ENCODE measurements at places on chromosomes 12 and 14. TPM values are rescaled to one million over a fixed set of nuclear protein-coding genes. Genes with fewer than 3 reads are reported as not detected.
A peak's percentile ranks its signal among the peaks of the same experiment; 100 is the strongest.

GRCh38 chr12:101609198-101609597 lies 14.4 kb downstream of the MYBPC1 start:
- H3K4me1 ChIP-seq = peaks cover 13% of the 10 kb centered on the region
- H3K27me3 ChIP-seq = no peaks in the 10 kb centered on the region
- no peak overlapping the region for H3K27ac ChIP-seq
- no peak for DNase-seq
- H3K36me3 ChIP-seq = no peaks in the 10 kb centered on the region

GRCh38 chr14:58850011-58850410 lies 212.2 kb downstream of the DACT1 start:
- H3K4me1 ChIP-seq = no peaks in the 10 kb centered on the region
- no peak for DNase-seq
- no peaks in the 10 kb centered on the region for H3K36me3 ChIP-seq
- no peak overlapping the region for H3K27ac ChIP-seq

DNA sequence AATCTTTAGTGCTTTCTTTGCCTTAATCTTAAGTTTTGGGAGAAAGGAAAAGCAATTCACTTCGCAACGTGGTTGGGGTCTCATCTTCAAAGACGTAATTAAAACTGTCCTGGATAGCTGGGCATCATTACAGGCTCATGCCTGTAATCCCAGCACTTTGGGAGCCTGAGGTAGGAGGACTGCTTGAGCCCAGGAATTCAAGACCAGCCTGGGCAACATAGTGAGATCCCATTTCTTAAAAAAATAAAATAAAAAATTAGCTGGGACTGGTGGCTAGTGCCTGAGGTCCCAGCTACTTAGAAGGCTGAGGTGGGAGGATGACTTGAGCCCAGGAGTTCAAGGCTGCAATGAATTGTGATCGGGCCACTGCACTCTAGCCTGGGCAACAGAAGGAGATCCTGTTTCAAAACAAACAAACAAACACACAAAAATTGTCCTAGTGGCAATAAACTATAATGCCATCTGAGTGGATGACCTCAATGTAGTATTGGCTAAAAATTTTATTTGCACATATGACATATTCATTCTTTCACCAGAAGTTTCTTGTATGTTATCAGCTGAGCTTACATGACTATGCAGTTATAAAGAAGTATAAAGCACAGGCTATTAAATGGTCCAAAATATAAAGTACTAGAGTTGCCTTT lies 1.6 kb upstream of the MNAT1 start:
- no peaks in the 10 kb centered on the region for H3K27me3 ChIP-seq
- H3K4me1 ChIP-seq = peaks cover 10% of the 10 kb centered on the region
- H3K36me3 ChIP-seq = no peaks in the 10 kb centered on the region
- no peak overlapping the region for H3K27ac ChIP-seq
- DNase-seq = no peak

DNA sequence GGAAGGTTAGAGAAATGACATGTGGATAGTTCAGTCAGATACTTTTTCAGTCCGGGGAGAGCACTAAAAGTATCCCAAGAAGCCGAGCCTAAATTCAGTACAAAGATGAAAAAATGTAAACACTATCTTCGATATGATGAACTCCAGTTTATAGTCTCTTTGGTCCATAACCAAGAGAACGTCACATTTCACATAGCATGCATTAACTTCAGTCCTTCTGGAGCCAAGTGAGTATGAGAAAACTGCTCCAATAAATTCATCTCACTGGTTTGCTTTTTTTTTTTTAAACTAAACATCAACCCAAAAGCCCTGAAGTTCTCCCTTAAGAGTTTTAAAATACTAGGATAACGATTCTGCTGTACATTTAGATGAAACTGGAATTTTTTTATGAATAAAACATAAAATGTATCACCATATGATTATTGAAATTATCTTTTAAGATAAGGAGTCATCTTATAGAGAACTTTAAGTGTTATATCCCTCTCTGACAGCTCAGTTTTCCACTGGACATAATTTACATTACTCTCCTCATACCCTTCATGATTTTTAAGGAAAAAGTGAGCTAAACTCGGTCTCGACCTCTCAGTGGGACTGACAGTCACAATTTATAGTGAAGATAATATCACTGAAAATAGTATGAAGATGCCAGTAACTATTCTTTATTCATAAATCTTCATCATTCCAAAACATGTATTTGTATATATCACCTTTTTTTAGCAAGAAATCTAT lies 841.5 kb upstream of the FLRT2 start:
- H3K27me3 ChIP-seq = no peaks in the 10 kb centered on the region
- no peak overlapping the region for H3K27ac ChIP-seq
- no peaks in the 10 kb centered on the region for H3K36me3 ChIP-seq
- no peaks in the 10 kb centered on the region for H3K4me1 ChIP-seq

GRCh38 chr12:54015018-54015931 lies 6.5 kb downstream of the HOXC8 start:
- H3K4me1 ChIP-seq = peaks cover 14% of the 10 kb centered on the region
- no peak for DNase-seq
- H3K27me3 ChIP-seq = no peaks in the 10 kb centered on the region
- H3K36me3 ChIP-seq = no peaks in the 10 kb centered on the region

- DNase-seq = no peak
- no peak overlapping the region for H3K4me3 ChIP-seq
- H3K27ac ChIP-seq = no peak overlapping the region
- H3K27me3 ChIP-seq = no peaks in the 10 kb centered on the region
- no peaks in the 10 kb centered on the region for H3K36me3 ChIP-seq
These were observed 10.0 kb downstream of the SLC39A9 start for GRCh38 chr14:69408331-69408960.

GRCh38 chr12:113333877-113334785 lies 778 bp downstream of the SLC8B1 start:
- peak overlapping the region; percentile 67 for H3K27ac ChIP-seq
- H3K4me1 ChIP-seq = peaks cover 30% of the 10 kb centered on the region
- DNase-seq = no peak
- H3K27me3 ChIP-seq = no peaks in the 10 kb centered on the region
- H3K4me3 ChIP-seq = peak overlapping the region; percentile 90
- H3K36me3 ChIP-seq = peaks cover 4% of the 10 kb centered on the region

- H3K27ac ChIP-seq = no peak overlapping the region
- no peaks in the 10 kb centered on the region for H3K27me3 ChIP-seq
- no peak for DNase-seq
- H3K4me3 ChIP-seq = no peak overlapping the region
- peaks cover 2% of the 10 kb centered on the region for H3K4me1 ChIP-seq
- no peaks in the 10 kb centered on the region for H3K36me3 ChIP-seq
These were observed 6.0 kb downstream of the DMAC2L start for GRCh38 chr14:50318031-50318626.

GRCh38 chr14:79567306-79567705 lies 644.0 kb downstream of the DIO2 start:
- no peak for DNase-seq
- H3K36me3 ChIP-seq = no peaks in the 10 kb centered on the region
- H3K4me3 ChIP-seq = no peak overlapping the region
- H3K27ac ChIP-seq = no peak overlapping the region
- H3K4me1 ChIP-seq = no peaks in the 10 kb centered on the region

GRCh38 chr14:35438910-35439713 lies 34.6 kb upstream of the NFKBIA start:
- H3K4me1 ChIP-seq = no peaks in the 10 kb centered on the region
- H3K27ac ChIP-seq = no peak overlapping the region
- H3K36me3 ChIP-seq = no peaks in the 10 kb centered on the region
- H3K27me3 ChIP-seq = no peaks in the 10 kb centered on the region
- no peak overlapping the region for H3K4me3 ChIP-seq

- peaks cover 70% of the 10 kb centered on the region for H3K4me1 ChIP-seq
- H3K36me3 ChIP-seq = no peaks in the 10 kb centered on the region
- peak overlapping the region; percentile 87 for H3K27ac ChIP-seq
- H3K27me3 ChIP-seq = no peaks in the 10 kb centered on the region
- no peak for DNase-seq
These were observed 227.8 kb downstream of the ZFP36L1 start for GRCh38 chr14:68564826-68565759.

- H3K27ac ChIP-seq = no peak overlapping the region
- H3K36me3 ChIP-seq = peaks cover 8% of the 10 kb centered on the region
- H3K27me3 ChIP-seq = no peaks in the 10 kb centered on the region
- H3K4me1 ChIP-seq = peaks cover 3% of the 10 kb centered on the region
- no peak overlapping the region for H3K4me3 ChIP-seq
- DNase-seq = no peak
These were observed 28.3 kb downstream of the NRDE2 start for GRCh38 chr14:90303473-90303872.

DNA sequence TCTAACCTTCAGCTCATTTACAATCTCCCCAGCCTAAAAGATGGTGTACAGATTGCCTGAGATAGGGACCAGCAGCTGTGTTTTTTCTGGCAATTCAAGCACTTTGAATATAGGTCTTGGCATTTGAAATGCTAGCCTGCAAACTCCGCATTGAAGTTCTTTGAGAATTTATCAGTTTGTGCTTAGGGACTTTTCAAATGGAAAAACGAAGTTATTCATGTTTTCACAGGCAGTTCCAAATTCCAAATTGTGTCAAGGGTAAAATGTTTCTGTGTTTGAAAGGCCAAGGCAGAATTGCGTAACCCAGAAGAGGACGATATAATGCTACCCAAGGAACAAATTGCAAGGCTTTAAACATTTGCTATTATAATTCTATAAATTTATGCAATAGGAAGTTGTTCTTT lies 168.9 kb upstream of the RASSF8 start:
- H3K27me3 ChIP-seq = no peaks in the 10 kb centered on the region
- H3K36me3 ChIP-seq = no peaks in the 10 kb centered on the region
- DNase-seq = no peak
- no peak overlapping the region for H3K27ac ChIP-seq
- H3K4me3 ChIP-seq = no peak overlapping the region

DNA sequence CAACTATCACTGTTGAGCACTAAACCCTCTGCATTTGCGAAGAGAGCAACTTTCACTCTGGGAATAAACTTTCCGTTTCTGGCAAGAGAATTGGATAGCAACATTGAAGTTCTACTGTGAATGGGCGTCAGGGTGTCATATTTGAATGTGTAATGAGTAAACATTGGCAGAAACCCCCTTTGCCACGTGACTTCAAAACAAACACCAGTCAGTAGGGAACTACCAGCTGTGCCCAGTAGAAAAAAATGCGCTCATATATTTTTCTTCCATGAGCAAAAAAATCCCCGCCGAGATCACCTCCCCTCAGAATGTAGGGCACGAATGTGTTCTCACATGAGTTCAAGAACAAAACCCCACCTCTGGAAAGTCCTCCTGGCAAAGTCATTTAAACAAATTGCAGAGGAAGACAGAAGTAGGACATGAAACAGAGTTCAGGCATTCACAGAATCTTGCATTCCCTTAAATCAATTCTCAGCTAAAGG lies 80.6 kb downstream of the BTG1 start:
- H3K27me3 ChIP-seq = no peaks in the 10 kb centered on the region
- H3K36me3 ChIP-seq = no peaks in the 10 kb centered on the region
- H3K27ac ChIP-seq = no peak overlapping the region
- peaks cover 10% of the 10 kb centered on the region for H3K4me1 ChIP-seq
- no peak for DNase-seq

DNA sequence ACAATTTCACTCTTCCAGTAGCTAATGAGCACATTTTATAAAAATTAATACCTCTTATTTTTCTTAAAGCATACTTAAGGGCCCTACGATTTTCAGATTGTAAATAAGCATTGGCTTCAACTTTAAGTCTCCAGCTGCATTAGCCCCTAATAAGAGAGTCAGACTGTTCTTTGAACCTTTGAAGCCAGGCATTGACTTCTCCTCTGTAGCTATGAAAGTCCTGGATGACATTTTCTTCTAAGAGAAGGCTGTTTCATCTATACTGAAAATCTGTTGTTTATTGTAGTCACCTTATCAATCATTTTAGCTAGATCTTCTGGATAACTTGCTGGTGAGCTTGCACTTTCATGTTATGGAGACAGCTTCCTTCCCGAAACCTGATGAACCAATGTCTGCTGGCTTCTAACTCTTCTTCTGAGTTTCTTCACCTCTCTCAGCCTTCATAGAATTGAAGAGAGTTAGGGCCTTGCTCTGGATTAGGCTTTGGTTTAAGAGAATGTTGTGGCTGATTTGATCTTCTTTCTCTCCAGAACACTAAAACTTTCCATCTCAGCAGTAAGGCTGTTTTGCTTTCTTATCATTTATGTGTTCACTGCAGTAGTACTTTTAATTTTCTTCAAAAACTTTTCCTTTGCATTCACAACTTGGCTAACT lies 377.1 kb upstream of the RGS6 start:
- H3K27ac ChIP-seq = no peak overlapping the region
- peaks cover 8% of the 10 kb centered on the region for H3K4me1 ChIP-seq
- no peaks in the 10 kb centered on the region for H3K27me3 ChIP-seq
- no peaks in the 10 kb centered on the region for H3K36me3 ChIP-seq
- no peak for DNase-seq

GRCh38 chr14:37116933-37117849 lies 55.2 kb downstream of the SLC25A21 start:
- H3K4me1 ChIP-seq = peaks cover 12% of the 10 kb centered on the region
- no peaks in the 10 kb centered on the region for H3K36me3 ChIP-seq
- no peaks in the 10 kb centered on the region for H3K27me3 ChIP-seq
- no peak for DNase-seq

- no peak for DNase-seq
- no peak overlapping the region for H3K4me3 ChIP-seq
- H3K27me3 ChIP-seq = no peaks in the 10 kb centered on the region
- H3K4me1 ChIP-seq = no peaks in the 10 kb centered on the region
- no peaks in the 10 kb centered on the region for H3K36me3 ChIP-seq
These were observed 161.5 kb downstream of the SEC23A start for GRCh38 chr14:38941488-38941887.

DNA sequence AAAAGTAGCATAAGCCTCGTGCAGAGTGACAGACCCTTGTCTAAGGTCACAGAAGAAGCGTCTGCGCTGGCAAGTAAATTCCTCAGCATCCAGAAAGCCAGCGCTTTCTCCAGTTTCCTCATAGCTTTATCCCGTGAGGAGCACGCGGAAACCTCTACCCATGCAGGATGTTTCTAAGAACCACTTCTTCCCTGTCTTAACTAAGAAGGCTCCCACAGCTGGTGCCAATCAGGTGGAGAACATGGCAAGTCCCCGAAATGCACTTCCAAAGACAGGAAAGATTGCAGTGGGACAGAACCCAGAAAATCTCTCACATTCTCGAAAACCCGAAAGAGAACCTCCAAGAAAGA lies 968 bp upstream of the ARID4A start:
- peaks cover 15% of the 10 kb centered on the region for H3K36me3 ChIP-seq
- H3K4me1 ChIP-seq = peaks cover 36% of the 10 kb centered on the region
- H3K27me3 ChIP-seq = no peaks in the 10 kb centered on the region
- peak overlapping the region; percentile 67 for H3K4me3 ChIP-seq
- no peak for DNase-seq
- peak overlapping the region; percentile 98 for H3K27ac ChIP-seq

- no peak for DNase-seq
- H3K27me3 ChIP-seq = no peaks in the 10 kb centered on the region
- no peak overlapping the region for H3K4me3 ChIP-seq
- H3K4me1 ChIP-seq = peaks cover 9% of the 10 kb centered on the region
These were observed 80.5 kb upstream of the DACT1 start for GRCh38 chr14:58557242-58557641.

EEF1AKMT3 gene
- total RNA-seq = 7.0 TPM

VTI1B gene
- 58.3 TPM for total RNA-seq

MCRS1 gene
- total RNA-seq = 46.6 TPM

BATF gene
- 9.5 TPM for total RNA-seq

TAPBPL gene
- total RNA-seq = 23.7 TPM

MMAB gene
- total RNA-seq = 32.4 TPM

ANKRD33 gene
- not detected for total RNA-seq

HSPA2 gene
- 33.7 TPM for total RNA-seq

NGB gene
- not detected for total RNA-seq

LMO3 gene
- 49.5 TPM for total RNA-seq

PIANP gene
- total RNA-seq = 4.2 TPM
